Thoracic aorta (tissue), 2 donors: ENCODE measurements at places on chromosomes 6 and 20.

GRCh38 chr20:25338112-25339023 is 52.3 kb downstream of the ABHD12 start:
- no peak overlapping the region for H3K27ac ChIP-seq
- no peak for DNase-seq
- H3K27me3 ChIP-seq, result no peaks in the 10 kb centered on the region

GRCh38 chr6:51137777-51138176 is 319.1 kb downstream of the TFAP2B start:
- H3K4me3 ChIP-seq, result no peak overlapping the region
- DNase-seq, result no peak
- no peaks in the 10 kb centered on the region for H3K27me3 ChIP-seq
- no peak overlapping the region for H3K27ac ChIP-seq
- H3K36me3 ChIP-seq, result no peaks in the 10 kb centered on the region
- no peaks in the 10 kb centered on the region for H3K4me1 ChIP-seq

DNA sequence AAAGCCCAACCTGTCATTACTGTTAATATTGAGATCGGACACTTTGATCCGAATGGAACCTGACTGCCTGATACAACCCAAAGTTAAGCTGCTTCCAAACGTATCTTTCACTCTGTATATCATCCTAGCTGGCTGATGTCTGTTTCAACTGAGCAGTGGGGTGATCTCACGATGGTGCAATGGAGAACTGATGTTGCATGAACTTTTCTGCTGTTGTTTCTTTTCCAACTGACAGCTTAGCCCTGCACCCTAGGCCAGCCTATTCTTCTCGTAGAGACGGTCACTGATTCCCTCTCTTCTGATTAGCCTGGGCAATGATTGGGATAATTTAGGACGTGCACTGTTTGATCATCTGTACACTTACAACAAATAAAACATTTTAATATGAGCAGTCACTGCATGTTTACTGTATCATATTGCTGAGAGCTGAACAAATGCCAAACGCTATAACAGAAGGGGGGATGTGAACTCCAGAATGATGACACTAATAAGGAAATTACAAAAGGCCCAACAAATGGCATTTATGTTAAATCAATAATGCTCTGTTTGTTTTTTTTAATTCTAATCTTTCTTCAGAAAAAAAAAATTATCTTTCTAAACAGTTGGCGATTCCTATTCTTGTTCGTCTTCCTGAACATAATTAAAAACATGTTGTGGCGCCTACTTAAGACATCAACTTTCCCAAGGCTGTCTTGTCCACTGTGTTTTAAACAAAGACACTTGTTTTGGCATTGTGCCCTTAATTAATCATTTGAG is 184.8 kb downstream of the ZNF217 start:
- H3K4me3 ChIP-seq, result no peak overlapping the region
- no peak overlapping the region for H3K27ac ChIP-seq
- H3K27me3 ChIP-seq, result no peaks in the 10 kb centered on the region
- no peaks in the 10 kb centered on the region for H3K36me3 ChIP-seq
- no peaks in the 10 kb centered on the region for H3K4me1 ChIP-seq

DNA sequence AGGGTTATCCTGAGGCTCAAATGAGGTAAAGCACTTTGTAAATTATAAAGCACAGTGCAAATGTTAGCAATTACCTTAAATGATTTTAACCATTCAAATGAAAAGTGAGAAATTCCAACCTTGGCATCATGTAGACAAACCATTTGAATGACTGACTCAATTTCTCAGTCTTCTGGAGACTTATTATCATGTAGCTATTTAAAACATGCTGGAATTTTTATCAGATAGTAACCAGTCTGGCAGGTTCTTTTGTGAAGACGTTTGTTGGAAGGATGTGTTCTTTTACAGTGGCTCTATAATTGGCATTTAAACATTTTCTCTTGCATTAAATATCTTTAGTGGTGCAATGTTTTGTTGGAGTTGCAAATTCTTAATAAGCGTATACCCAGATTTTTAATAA is 386.6 kb downstream of the NKAIN2 start:
- H3K4me1 ChIP-seq, result no peaks in the 10 kb centered on the region
- H3K27me3 ChIP-seq, result no peaks in the 10 kb centered on the region
- DNase-seq, result no peak
- no peaks in the 10 kb centered on the region for H3K36me3 ChIP-seq
- H3K27ac ChIP-seq, result no peak overlapping the region

GRCh38 chr20:58308290-58308679 is 1.2 kb upstream of the RAB22A start:
- peak overlapping the region; percentile 96 for H3K4me3 ChIP-seq
- peak overlapping the region; percentile 68 for H3K27ac ChIP-seq
- H3K36me3 ChIP-seq, result no peaks in the 10 kb centered on the region
- peaks cover 33% of the 10 kb centered on the region for H3K4me1 ChIP-seq
- no peaks in the 10 kb centered on the region for H3K27me3 ChIP-seq
